ENCODE measurements at places on chromosomes 16 and 17.

DNA sequence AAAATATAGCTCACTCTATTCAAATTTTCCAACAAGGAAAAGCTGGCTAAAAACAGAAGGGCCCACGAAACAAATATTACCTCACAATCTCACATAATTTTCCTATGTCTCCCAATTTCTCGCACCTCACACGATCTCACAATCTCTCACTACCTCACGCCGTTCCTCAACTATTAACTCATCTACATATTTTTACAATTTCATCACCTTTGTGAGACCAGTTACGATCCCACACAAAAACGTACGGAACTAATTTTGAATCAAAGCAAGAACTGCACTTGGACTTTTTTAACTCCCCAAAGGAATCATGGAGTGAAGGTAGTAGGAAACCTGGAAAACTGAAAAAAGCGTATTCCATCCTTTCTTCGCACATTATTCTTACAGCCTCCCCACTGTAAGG, 1.1 kb downstream of the CBX1 start:
- no peak for DNase-seq

DNA sequence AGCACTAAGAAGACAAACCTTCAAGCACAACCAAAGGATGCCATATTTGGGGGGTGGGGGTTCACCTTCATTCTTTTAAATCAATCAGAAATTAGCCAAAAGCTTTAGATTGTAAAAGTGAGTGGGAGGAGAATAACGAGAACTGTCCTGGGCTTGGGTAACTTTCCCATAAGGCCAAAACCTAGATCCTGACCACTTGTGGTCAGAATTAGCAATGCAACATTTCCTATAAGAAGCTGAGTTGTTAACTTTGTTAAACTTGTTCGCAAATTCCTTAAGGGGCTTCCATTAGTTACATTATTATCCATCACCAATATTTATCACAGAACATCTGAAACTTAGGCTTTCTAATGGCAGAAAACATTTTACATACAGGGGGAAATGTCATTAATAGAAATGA, 25.1 kb downstream of the STAT5B start:
- peak; percentile 34 for DNase-seq

- DNase-seq, result no peak
These were observed 16.1 kb upstream of the ADAMTS18 start for GRCh38 chr16:77450790-77451487.

DNA sequence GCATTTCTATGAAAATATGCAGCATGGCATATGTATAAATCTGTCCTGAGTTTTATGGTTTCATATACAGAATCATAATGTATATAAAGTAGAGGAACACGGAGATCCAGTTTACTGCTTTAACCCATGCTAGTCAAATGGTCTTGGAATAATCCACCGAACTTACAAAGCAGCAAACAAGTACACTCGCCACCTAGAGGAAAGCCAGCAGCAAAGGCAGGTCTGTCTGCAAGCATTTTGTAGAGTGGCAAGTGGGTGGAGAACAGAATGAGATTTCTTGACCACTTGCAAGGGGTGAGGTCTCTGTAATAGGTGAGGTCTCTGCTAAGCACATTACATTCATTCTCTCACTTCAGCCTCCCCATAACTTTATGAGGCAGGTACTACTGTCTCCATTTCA, 308.3 kb downstream of the CA10 start:
- DNase-seq, result no peak

GRCh38 chr17:81309140-81309858, 14.2 kb upstream of the SLC38A10 start:
- DNase-seq, result peak; percentile 52

DNA sequence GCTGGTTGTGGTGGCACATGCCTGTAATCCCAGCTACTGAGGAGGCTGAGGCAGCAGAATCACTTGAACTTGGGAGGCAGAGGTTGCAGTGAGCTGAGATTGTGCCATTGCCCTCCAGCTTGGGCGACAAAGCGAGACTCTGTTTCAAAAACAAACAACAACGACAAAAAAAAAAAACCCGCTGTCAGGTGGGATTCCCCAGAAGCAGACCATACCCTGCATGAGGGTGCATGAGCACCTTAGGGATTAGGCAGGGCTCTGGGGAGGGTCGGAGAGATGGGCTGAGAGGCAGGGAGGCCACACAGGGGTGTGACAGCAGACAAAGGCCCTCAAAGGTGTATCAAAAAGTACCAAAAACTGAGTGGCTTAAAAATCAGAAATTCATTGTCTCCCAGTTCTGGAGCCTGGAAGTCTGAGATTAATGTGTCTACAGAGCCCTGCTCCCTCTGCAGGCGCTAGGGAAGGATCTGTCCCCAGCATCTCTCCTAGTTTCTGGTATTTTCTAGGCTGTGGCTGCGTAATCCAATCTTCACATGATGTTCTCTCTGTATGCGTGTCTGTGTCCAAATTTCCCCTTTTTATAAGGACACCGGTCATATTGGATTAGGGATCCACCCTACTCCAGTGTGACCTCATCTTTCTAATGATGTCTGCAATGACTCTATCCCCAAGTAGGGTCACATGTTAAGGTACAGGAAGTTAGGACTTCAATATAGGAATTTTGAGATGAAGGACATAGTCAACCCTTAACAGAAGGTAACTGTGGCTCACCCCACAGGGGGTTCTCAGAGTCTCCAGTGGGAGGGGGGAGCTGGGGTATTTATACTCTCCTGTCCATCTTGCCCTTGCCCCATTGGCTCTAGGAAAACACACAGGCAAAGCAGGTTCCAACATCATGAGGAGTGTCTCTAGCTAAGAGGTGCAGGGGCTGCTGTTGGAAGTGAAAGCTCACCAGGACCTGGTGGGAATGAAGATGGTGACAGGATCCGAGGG, 13.6 kb upstream of the TVP23A start:
- no peak for DNase-seq

GRCh38 chr16:78444-79150, 572 bp downstream of the MPG start:
- DNase-seq, result no peak

- DNase-seq, result peak; percentile 97
These were observed at the start of gene ZNF213 for GRCh38 chr16:3134338-3135125. Gene ZNF213 (plus strand): TSS chr16:3135029. CDS start chr16:3137281, 2,252 bp downstream.

- DNase-seq, result no peak
These were observed 4.0 kb downstream of the ACBD4 start for GRCh38 chr17:45139533-45139920.

DNA sequence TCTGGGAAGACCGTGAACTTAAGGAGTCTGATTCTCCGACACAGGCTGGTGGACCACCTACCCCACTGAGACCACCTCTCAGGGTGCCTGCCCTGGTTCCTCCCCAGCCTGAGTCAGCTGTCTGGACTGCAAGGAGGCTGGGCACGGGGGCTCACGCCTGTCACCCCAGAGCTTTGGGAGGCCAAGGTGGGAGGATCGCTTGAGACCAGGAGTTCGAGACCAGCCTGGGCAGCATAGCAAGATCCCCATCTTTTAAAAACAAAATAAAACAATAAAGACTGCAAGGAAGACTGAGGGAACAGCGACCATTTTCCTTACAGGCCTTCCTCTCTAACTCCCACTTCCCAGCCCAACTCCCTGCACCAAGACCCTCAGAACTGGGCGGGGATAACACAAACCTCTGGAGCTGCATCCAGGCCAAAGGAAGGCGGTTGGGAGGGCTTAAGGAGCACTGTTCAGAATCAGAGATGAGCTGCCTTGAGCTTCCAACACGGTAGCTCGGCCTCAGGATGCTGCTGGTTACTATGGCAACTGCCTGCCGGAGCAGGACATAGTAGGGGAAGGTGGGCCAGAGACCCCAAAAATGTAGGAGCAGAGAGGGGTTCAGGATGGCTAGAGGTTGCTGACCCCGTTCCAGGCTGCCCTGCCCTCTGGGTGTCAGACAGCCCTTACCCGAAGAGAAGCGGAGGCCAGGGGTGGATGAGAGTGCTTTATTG, 4.4 kb downstream of the APOBR start:
- DNase-seq, result no peak

- DNase-seq, result no peak
These were observed 2.0 kb upstream of the NAE1 start for GRCh38 chr16:66832661-66833305.
